ENCODE measurements at places on chromosomes 7 and 10.

DNA sequence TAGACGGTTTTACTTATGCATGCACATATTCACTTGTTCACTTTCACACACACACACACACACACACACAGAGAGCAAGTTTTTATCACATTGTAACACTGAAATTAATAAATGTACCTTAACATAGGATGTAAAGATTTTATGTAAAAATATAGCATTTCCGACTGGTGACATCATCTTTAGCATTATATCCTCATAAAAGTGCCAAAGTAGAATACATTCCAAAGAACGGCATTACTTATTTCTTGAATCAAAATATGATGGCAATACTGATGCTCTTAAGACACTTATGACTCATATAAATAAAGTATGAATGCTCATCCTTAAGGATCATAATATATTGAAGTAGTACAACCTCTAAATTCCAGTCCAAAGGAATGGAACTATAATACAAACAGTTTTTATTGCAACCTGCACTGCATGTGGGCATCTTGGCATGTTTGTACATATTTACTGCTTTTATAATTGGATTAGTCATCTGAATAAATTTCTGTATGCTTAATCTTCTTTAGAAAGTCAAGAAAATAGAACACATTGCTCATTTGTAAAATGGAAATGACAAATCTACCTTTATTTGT lies 290.0 kb upstream of the SEMA3A start:
- no peak for DNase-seq

GRCh38 chr10:79353000-79353406 lies 5.7 kb downstream of the PPIF start:
- DNase-seq: no peak

DNA sequence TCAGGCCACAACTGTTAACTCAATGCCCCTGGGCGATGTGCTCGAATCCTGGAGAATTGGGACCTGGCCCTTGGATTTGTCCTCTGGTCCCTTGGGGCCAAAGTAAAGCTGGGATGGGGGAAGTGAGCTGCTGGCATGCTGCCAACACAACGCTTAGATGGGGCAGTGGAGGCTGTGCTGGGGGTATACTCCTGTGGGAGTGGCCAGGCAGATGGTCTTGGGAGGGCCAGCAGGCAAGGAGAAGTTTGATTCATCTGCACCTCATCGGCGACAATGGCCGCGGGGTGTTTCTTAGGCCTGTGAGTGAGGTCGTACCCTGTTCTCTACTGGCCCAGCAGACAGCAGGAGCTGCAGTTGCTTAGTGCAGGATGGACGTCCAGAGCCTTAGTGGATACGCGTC lies 139.0 kb upstream of the MTPN start:
- DNase-seq: no peak

DNA sequence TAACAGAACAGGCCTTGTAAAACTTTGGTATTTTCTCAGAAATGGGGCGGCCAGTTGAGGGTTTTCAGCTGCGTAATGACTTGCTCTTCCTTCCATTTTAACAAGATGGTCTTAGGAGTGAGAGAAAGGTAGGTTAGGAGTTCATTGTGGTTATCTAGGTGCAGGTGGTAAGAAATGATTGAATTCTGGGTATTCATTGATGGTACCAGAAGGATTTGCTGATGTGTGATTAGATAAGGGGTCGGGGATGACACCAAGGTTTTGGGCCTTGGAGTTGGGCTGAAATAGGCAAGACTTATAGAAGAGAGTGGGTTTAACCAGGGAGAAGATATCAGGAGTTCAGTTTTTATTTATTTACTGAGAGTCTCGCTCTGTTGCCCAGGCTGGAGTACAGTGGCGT lies 2.6 kb downstream of the MDH2 start:
- DNase-seq: no peak

DNA sequence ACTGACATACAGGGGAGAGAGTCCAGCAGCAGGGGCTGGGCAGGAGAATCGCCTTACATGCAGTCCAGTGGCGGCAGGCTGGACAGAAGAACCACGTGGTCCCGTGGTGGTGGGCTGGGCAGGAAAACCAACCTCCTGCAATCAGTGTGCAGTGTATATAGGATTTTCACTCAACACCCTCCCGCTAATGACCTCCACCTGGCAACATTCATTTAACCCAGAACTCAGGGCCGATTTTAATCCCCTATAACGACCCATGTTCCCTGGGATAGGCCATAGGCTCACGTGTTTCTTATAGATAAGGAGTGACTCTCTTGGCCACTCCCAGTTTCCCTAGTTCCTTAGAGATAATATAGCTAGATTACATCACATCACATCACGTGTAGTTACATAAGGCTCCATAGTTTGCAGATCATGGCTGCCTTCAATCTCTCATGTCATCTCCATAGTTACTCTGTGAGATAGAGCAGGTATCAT lies 19.4 kb downstream of the MTURN start:
- no peak for DNase-seq

- no peak for DNase-seq
Observed at GRCh38 chr7:84627250-84627649, 432.7 kb upstream of the SEMA3A start.

Measured in type B pancreatic cell (in vitro differentiated cells).